H9 (cell line): ENCODE measurements at places on chromosomes 1 and 21. TPM values are rescaled to one million over a fixed set of nuclear protein-coding genes. Genes with fewer than 3 reads are reported as not detected.

GRCh38 chr1:234125283-234125682 is 220.8 kb downstream of the SLC35F3 start:
- peak; percentile 91 for DNase-seq

DNA sequence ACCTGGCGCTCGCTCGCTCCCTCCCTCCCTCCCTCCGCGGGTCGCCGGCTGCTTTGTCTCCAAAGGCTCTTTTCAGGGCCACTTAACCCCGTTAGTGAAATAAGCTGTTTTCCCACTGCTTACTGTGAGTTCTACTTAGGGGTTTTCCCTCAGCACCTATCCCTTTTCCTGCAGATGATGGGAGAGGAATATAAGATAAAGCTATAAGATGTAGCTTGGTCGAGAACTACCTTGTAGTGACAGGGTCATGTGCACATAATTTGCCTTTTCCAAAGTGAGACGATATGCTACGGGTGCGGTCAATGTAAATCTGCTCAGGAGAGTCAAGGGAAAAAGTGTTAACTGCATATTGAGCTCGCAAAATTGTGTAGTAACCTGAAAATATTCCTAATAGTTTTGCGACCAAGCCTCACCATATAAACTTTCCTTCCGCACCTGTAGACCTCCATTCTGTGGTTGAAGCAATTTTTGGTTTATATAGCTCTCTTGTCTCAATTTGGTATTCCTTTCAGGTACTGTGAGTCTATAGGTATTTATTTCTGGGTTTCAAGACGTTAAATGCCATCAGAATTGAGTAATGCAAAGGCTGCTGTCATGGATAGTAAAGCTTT is 55.8 kb upstream of the BOLA1 start:
- DNase-seq, result no peak

DNA sequence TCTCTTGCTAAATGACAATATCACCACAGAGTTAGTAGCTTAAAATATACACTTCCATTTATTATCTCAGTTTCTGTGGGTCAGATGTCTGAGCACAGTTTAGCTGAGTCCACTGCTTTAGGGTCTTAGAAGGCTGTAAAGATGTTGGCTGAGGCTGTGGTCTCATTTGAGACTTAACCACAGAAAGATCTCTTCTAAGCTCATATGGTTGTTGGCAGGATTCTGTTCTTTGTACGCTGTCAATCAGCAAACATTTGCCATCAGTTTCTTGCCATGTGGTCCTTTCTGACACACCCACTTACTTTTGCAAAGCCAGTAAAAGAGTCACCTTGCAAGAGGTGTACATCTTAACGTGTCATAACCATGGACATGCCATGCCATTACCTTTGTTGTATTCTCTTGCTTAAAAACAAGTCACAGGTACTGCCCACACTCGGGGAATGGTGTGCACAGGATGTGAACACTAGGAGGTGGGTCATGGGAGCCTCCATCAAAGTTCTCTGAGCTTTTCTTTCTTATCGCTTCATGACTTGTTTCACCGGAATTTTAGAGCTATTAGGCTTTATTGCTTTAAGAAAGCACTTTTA is 18.7 kb downstream of the DYRK1A start:
- DNase-seq, result no peak

DNA sequence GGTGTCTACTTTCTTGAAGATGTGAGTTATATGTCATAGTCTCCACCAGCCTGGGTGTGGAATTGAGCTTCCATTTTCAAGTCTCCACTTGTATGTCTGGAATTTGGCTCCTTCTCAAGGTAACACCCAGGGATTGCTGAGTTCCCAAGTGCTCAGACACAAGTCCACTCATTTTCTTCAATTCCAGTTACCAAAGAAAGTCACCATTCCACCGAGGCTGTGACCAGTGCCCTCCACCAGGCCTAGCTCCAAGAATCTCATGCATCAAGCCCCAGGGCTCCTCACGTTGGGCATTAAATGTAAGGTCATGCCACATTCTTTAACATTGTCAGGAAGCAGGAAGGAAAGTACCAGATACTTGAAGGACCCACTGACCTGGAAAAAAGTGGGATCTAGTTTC is 2.4 kb upstream of the RAB4A start:
- no peak for DNase-seq

DNA sequence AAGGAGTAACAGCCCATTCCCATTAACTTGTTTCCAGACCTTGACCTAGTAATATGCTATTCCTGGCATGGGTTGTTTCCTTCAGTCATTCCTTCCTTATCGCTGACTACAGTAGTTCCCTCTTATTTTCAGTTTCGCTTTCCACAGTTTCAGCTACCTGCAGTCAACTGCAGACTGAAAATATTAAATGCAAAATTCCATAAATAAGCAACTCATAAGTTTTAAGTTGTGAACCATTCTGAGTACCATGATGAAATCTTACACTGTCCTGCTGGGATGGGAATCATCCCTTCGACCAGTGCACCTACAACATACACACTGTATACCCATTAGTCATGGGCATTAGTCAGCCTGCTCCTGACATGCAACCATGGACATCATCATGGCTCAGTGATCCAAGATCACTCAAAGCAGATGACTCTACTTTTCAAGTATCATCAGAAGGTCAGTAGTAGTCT is 66.7 kb downstream of the CCDC30 start:
- DNase-seq, result no peak

DNA sequence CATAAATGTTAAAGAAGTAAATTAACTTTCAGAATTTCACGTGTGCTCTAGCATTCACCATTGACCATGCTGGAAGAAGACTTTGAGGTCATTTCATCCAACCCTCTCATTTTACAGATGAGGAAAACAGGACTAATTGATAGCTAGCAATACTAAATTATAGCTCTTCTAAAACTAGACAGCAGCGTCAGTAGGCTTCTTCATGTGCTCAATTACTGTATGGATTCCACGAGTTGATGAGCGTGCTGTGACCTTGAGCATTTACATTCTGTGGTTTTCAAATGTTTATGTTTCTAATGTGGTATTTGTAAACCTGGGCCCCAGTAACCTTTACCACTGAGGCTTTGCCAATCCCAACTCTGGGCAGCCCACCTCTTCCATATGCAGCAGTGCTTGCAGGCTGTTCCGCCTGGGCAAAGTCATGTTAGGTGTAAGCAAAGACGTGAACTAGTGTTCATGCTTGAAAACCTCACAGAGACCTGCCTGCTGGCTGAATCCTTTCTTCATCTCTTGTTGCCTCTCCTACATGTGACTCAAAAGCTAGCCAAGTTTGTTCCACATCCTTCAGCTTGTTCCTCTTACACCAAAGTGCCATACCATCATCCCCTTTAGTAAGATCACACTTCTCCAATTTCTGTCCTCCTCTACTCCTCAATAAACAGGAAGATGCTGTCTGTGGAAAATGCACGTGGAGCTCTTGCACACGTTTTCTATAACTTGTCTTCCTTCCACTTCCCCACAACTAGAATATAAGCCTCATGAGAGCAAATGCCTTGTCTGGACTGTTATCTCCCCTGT is 17.2 kb downstream of the KCNJ15 start:
- no peak for DNase-seq

GRCh38 chr1:30171537-30172298 is 551.7 kb downstream of the MATN1 start:
- DNase-seq, result no peak

DNA sequence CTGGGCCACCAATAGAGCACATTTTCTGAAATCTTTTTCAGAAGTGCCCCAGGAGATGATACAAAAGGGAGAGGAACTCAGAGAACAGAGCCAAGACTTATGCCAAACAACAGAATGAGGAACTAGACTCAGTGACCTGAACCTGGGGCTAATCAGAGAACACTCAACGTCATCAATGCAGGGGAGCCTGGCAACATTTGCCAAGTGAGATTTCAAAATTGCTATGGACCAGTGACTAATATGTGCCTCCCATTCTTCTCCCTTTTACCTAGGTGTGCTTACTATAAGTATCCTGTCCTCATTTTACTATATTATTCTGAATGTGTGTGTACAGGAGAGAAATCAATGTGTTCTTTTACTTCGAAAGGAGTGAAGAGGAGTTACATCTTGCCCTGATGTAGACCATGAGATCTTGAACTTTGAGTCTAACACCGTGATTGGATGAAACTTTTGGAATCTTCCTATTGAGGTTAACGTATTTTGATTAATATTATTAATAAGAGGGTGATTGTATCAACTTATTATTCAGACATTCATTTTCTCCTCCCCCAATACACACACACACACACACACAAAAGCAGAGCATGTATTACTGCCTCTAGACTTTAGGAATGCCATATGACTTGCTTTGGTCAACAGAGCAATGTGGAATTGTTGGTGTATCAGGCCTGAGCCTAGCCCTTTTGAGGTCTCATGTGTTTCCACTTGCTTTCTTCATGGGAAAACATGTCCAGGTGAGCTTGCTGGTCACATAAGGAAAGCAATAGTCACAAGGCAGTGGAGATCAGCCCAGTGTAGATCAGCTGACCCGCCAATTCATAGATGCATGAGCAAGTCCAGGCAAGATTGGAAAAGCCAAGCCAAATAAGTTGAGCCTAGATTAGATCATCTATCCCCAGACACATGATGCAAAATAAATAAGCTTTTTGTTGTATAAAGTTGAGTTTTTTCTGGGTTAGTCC is 80.3 kb upstream of the ETS2 start:
- DNase-seq, result no peak

DNA sequence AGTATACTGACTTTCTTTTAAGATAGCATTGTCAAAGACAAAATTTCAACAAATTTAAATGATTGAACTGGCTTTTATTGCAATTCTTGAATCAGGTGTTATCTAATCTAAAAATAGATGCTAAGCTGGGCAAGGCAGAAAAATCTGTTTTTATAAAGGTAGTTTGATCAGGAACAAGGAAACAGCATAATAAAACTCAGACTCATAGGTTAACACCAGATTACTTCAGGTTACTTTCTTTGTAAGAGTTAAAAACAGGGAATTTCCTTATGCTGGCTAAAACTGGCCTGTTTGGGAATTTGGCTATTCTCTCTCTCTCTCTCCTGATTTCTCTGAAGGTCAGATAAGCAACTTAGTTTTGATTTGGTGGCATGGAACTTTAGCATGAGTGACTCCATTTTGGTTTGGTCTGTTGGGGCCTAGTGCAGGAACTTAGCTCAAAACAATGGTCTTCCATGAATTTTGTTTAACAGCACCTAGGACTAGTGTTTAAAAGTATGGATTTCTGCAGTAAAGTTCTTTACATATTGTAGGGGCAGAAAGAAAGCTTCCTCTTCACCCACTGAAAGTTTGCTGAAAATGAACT is 24.2 kb upstream of the IVNS1ABP start:
- no peak for DNase-seq

GRCh38 chr1:6129313-6129712 is 50.8 kb downstream of the CHD5 start:
- no peak for DNase-seq

GRCh38 chr1:21939650-21940374 is 2.7 kb upstream of the HSPG2 start:
- DNase-seq, result no peak

GRCh38 chr1:12614402-12615158 is 3.4 kb downstream of the DHRS3 start:
- no peak for DNase-seq

DNA sequence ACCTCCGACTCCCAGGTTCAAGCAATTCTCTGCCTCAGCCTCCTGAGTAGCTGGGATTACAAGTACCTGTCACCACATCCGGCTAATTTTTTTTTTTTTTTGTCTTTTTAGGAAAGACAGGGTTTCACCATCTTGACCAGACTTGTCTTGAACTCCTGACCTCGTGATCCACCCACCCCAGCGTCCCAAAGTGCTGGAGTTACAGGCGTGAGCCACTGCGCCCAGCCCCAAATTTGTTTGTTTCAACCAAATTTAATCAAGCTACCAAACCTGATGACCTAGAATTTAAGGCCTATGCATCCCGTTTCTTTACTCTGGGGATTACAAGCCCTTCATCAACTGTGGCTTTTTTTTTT is 58.3 kb upstream of the TBX15 start:
- no peak for DNase-seq

- DNase-seq, result peak; percentile 85
These were observed 23.8 kb downstream of the KNCN start for GRCh38 chr1:46527474-46528296.

DNA sequence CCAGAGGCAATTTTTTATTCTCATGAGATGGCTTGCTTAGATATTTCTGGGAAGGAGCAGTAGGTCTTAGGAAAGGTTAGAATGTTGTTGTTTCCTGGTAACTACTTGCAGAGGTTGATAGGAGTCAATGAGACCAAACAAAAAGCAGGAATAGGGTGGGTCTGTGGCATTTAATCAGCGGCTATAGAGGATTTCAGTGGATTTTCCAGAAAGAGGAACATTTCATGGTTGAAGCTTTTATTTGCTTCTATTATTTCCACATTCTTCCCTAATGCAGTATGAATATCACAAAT is 111.3 kb upstream of the PALMD start:
- DNase-seq, result no peak

DNA sequence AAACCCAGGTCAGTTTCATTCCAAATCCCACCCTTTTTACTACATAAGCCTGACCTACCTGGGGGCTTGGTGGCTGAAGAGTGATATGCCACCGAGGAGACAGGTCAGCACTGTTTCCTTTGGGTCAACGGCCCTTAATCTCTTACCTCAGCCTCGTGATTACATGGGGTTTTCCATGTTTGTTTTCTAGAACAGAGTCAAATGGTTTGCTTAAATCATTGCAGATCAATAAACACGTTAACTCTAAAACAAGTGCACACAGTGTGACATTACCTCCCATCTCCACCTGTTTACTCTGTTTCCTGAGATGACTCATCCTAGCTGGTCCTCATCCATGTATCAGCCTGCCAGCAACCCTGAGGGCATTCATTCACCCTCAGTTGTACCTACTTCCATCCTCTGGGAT is 40.8 kb upstream of the TP53BP2 start:
- no peak for DNase-seq

- DNase-seq, result no peak
These were observed 27.3 kb downstream of the KCNQ4 start for GRCh38 chr1:40810927-40811326.

DNA sequence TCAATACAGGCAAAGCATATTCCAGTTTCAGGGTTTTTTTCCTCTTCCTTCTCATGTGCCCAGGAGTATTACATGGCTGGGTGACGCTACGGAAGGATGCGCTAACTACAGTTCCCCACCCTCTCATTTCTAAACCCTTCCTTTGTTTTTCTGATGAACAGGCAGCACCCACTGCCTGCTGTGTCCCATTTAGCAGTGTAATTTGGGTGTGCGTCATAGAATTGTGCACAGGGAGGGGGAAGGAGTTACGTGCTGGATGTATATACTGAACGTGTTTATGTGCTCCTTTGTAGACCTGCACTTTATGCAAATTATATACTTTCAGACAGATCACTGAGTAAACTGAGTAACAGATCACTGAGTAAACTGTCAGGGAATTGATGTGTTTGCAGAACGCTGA is 44.5 kb downstream of the ELAPOR1 start:
- DNase-seq, result no peak

ILDR2 gene
- total RNA-seq, result 1.1 and 1.7 TPM in 2 replicates

OLFM3 gene
- 0.26 and 0.29 TPM in 2 replicates for total RNA-seq

TNFRSF4 gene
- total RNA-seq, result 0.24 and 0.33 TPM in 2 replicates

SHE gene
- 0.35 and 0.48 TPM in 2 replicates for total RNA-seq

LCE1A gene
- not detected in 2 replicates for total RNA-seq

PBXIP1 gene
- total RNA-seq, result 21.6 and 22.5 TPM in 2 replicates

KMO gene
- total RNA-seq, result not detected in 2 replicates

KRTAP12-1 gene
- not detected in 2 replicates for total RNA-seq

HENMT1 gene
- 6.2 and 6.6 TPM in 2 replicates for total RNA-seq

PDE4B gene
- 18.6 and 19.8 TPM in 2 replicates for total RNA-seq
